ENCODE measurements at places on chromosomes 16 and 17. TPM values are rescaled to one million over a fixed set of nuclear protein-coding genes. Genes with fewer than 3 reads are reported as not detected.

GRCh38 chr17:8133399-8133798 lies 9.5 kb upstream of the HES7 start:
- DNase-seq = no peak

Gene PSKH1
- 25.9 TPM for total RNA-seq

Gene NGFR
- total RNA-seq = 5.1 TPM

Gene NAGPA
- total RNA-seq = 51.4 TPM

All from Caki2 (cell line).